Epithelial cell of proximal tubule (primary cell): ENCODE measurements at places on chromosomes 1 and 21.

GRCh38 chr1:205689479-205689878, 9.2 kb upstream of the SLC45A3 start:
- no peak for DNase-seq

GRCh38 chr1:117788014-117788413, 141.4 kb downstream of the GDAP2 start:
- DNase-seq, result no peak

GRCh38 chr1:209238356-209238755, 345.2 kb upstream of the CAMK1G start:
- DNase-seq, result no peak

GRCh38 chr1:226734611-226735153, 4.4 kb downstream of the ITPKB start:
- no peak for DNase-seq

- peak; percentile 27 for DNase-seq
Observed at GRCh38 chr1:10108134-10108663, 75.4 kb downstream of the UBE4B start.

DNA sequence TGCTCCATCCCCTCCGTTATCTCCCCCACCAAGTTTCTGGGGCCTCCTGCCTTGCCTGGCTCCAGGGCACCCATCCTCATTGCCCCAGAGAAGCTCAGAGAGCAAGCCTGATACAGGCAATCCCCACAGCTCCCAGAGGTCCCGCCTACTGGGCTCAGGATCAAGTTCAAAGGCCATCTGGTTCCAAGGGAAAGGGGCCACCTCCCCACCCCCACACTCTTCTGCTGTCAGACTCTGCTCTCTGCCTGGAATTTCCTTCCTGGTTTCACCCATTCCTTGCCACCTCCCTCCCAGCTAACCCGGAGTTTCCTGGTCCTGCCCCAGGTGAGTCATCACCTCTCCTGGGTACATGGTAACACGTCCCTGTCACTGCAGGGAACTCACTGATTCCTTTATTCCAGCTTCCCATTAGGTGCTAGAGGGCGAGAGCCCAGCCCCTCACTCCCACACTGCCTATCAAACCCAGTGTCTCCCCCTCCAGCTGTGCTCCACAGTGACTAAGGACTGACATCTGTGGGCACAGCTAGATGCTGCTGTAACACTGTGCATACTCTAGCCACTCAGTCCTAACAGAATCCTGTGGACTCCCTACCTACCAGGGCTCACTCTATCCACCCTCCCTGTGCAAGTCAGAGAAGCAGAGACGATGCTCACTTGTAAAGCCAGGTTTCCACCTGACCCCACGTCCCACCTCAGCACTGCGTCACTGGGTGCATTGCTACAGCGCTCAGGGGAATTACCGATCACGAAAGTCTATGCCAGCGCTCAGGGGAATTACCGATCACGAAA, 21.8 kb downstream of the RSPH1 start:
- peak; percentile 76 for DNase-seq

- no peak for DNase-seq
Observed at GRCh38 chr21:44983421-44984206, 43.8 kb downstream of the SLX9 start.

GRCh38 chr1:93750955-93751354, 69.3 kb upstream of the BCAR3 start:
- DNase-seq, result no peak

DNA sequence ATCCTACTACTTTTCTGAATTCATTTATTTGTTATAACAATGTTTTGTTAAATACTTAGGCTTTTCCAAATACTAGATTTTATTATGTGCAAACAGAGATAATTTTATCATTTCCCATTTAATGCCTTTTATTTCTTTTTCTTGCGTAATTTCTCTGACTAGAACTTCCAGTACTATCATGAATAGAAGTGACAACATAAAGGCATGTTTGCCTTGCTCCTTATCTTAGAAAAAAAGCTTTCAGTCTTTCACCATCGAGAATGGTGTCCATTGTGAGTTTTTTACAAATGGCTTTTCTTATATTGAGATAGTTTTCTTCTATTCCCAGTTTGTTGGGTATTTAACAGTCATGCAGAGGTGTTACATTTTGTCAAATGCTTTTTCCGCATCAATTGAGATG, 453.1 kb upstream of the ZP4 start:
- no peak for DNase-seq

DNA sequence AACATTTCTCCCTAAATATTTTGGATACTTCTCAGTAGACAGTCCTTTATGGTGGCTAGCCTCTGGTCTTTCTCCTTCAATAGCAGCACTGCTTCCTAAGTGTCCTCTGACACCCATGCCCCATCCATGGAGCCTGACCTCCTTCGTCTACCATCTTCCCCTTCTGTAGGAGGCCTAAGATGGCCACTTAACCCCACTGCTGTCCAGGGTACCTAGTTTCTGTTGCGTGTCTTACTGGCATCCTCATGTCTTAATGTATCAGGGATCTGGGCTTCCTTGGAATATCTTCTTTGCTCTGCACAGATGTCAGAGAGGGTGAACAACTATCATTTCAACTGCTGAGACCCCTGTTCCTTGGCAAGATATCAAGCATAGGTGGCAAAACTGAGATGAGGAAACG, 5.4 kb upstream of the KIRREL1 start:
- DNase-seq, result no peak

DNA sequence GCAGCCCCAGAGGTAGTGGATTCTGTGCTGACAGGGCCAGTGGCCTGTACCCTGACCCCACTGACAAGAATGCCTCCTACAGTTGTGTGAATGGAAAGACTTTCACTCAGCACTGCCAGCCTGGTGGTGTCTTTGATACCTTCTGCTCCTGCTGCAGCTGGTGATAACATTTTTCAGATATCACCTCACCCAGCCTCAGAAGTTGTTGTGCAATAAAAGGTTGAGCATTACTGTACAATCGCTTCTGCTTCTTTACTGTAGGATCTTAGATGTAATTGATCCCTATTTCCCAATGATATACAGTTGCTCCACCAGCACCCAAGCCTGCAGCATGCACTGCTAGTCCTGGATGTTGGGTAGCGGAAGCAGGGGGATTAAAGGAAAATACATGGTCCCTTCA, 4.8 kb upstream of the CHIA start:
- DNase-seq, result no peak

- no peak for DNase-seq
Observed at GRCh38 chr1:219113261-219113660, 60.4 kb upstream of the LYPLAL1 start.

GRCh38 chr21:43600642-43601402, 58.5 kb downstream of the HSF2BP start:
- DNase-seq, result no peak

DNA sequence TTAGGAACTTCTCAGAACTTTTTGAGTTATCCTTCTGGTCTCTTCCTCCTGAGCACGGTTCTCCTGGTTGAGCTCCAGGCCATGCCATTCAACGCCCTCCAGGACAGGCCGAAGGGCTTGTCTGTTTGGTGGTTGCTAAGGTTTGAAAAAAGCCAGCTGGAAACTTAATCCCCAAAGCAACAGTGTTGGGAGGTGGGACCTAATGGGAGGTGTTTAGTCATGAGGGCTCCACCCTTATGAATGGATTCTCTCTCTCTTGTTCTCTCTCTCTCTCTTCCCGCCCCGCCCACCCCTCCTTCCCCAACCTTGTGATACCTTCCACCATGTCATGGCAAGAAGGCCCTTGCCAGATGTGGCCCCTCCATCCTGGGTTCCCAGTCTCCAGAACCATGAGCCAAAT, 829 bp downstream of the KCNE1 start:
- no peak for DNase-seq

- DNase-seq, result no peak
Observed at GRCh38 chr1:74396933-74397332, 115.5 kb downstream of the LRRC53 start.

GRCh38 chr1:159556931-159557369, 21.1 kb upstream of the OR10J5 start:
- no peak for DNase-seq

- DNase-seq, result no peak
Observed at GRCh38 chr1:119687434-119688079, 24.2 kb upstream of the PHGDH start.

GRCh38 chr21:45347048-45347711, 57.8 kb upstream of the COL18A1 start:
- no peak for DNase-seq

GRCh38 chr1:205313563-205314308, 7.8 kb downstream of the NUAK2 start:
- no peak for DNase-seq

DNA sequence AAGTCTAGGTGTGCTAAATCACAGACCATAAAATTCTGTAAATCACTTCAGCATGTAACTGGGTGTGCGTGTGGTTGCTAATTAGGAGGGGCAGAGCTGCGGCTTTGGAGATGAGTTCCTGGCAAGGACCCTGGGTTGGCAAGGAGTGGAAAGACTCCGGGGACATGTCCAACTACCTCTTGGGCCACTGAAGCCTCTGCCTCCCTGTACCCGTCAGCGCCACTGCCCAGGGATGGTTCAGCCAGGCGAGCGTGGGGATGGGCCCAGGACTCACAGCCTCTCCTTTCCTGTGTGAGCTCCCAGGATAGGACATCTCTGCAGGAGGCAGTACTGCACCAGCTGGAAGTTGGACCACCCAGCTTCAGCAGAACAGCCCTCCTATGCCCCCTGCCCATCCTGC, 386.4 kb upstream of the VAMP3 start:
- no peak for DNase-seq

DNA sequence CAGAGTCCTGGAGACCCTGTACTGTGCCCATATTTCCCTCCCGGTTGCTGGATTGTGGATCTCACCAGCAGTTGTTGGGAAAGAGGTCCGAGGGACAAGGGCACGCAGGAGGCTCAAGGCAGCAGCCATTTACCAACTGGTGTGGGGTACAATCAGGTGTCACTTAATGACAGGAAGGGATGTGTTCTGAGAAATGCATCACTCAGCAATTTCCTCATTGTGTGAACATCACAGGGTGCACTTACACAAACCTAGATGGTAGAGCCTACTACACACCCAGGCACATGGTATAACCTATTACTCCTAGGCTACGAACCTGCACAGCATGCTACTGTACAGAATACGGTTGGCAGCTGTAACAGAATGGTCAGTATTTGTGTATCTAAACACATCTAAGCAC, 20.7 kb downstream of the SLC44A3 start:
- DNase-seq, result no peak

DNA sequence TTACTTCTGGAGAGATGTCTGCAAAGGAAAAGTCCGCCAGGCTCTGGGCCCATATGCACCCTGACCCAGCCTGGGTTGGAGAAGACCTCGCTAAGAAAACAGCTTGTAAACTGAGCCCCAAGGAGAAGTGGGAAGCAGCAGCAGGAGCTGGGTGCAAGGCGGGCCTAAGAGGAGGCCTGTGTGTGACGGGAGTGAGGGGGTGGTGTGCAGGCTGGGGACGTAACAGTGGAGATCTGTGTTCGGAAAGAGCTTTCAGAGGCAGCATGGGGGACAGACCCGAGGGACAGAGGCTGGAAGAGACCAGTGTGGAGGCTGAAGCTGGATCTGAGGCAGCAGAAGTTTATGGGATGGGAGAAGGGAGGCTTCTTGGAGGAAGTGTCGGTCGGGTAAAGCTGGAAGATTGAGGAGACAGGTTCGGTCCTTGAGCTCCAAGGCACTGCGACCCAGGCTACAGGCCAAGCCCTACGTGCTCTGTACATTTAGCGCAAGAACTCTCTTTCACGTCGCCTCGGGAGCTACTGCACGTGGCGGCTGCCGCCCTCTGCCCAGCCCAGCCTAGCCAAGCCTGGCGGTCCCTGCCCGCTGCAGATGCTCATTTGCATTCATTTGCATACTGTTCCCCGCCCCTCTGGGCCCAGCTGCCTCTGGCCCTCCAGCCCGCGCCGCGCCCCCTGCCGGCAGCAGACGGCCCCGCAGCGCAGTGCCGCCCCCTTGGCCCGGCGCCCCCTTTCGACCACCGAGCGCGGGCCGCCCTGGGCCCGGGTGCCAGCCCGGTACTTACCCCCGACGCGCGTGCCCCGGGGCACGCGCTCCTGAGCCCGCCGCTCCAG, 6.3 kb downstream of the HPCA start:
- no peak for DNase-seq

GRCh38 chr1:145942871-145943270, 14.9 kb downstream of the LIX1L start:
- no peak for DNase-seq

GRCh38 chr1:37052120-37052519, 17.8 kb upstream of the GRIK3 start:
- DNase-seq, result no peak

- no peak for DNase-seq
Observed at GRCh38 chr1:47417170-47418044, 1.3 kb downstream of the FOXE3 start.

DNA sequence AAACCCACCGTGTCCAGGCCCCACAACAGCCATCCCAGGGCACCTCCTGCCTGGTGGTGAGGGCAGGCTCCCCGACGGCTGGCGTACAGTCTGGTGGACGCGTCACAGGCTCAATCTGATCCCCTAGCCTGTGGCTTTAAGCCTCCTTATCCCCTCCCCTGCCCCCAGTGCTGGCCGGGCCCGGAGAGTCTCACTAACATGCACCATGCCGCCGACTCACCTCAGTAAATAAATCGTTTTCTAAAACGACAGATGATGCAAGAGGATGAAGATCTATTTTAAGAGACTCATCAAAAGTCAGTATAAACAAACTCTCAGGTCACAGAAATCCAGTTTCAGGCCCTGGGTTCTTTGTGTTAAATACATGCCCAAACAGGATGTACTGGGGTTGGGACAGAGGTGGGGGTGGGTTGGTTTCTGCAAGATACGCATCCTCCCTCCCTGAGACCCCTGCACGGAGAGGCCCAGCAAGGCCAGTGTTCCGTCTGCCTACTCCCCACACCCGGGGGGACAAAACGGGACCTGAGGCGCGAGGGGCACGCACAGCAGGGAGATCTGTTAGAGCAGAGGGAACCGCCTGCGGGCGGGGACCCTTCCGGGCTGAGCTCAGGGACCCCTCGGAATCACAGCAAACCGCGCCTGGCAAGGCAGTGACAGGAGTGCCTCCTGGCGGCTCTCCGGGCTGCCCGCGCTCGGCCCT, 3.1 kb downstream of the PANK4 start:
- no peak for DNase-seq

GRCh38 chr1:213761845-213762407, 225.8 kb upstream of the PROX1 start:
- no peak for DNase-seq

- no peak for DNase-seq
Observed at GRCh38 chr1:11753555-11754208, 8.3 kb upstream of the C1orf167 start.

DNA sequence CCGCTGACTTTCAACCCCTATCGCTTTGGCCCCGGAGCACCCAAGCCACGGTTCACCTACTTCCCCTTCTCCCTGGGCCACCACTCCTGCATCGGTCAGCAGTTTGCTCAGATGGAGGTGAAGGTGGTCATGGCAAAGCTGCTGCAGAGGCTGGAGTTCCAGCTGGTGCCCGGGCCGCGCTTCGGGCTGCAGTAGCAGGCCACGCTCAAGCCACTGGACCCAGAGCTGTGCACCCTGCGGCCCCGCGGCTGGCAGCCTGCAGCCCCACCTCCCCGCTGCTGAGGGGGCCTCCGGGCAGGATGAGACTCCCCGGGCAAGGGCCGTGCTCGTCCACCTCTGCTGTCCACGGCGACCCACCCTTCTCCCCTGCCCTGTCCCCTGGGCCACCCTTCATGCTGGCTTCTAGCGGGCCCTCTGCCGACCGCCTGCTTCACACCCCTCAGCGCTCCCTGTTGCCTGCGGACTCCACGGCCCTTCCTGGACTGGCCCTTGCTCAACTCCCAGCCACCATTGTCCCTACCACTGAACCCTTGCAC, 92.2 kb upstream of the TRABD2B start:
- no peak for DNase-seq

- DNase-seq, result peak; percentile 57
Observed at GRCh38 chr1:225813214-225813964, 3.5 kb downstream of the EPHX1 start.

- DNase-seq, result no peak
Observed at GRCh38 chr21:35606146-35606545, 454.2 kb downstream of the SETD4 start.
